Glomerular endothelial cell (primary cell): ENCODE measurements at places on chromosomes 5 and 9.

GRCh38 chr5:141633871-141634561 lies 2.6 kb downstream of the HDAC3 start:
- DNase-seq: no peak

GRCh38 chr5:127184851-127185250 lies 105.7 kb upstream of the MEGF10 start:
- DNase-seq: no peak

GRCh38 chr9:68672215-68672614 lies 32.8 kb upstream of the PIP5K1B start:
- DNase-seq: no peak

DNA sequence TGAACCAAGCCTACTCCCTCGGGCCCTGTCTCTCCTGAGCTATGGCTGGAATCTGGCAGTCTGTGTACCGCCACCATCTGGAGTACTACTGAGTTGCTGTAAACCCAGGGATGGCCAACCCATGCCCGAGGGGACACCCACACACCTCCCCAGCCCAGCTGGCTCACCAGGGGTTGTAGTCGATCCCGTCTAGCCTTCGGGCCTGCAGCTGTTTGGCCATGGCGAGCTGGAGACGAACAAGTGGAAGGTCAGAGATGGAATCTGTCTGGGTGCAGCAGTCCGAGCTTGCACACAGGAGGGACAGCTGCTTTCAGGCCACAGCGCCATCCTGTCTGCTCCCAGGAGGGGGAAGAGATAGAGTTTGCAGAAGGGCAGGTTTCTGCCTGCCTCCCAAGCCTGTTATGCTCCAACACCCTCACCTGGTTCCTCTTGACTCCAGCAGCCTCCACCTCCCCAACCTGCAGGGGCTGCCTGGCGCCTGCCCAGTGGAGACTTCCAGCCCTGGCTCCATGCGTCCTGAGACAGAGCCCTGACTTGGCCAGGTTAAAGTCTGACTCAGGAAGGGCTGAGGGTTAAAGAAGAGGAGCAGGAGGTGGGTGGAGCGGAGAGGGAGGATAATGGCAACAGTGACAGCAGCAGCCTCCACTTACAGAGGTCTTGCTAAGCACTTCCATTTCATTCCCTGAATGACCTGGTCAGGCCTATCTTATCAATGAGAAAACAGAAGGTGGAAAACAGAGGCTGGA lies 15.8 kb upstream of the SPOUT1 start:
- no peak for DNase-seq

- no peak for DNase-seq
Observed at GRCh38 chr9:92171822-92172221, 56.6 kb upstream of the SPTLC1 start.

GRCh38 chr9:106878934-106879333 lies 16.0 kb downstream of the ZNF462 start:
- DNase-seq: no peak

DNA sequence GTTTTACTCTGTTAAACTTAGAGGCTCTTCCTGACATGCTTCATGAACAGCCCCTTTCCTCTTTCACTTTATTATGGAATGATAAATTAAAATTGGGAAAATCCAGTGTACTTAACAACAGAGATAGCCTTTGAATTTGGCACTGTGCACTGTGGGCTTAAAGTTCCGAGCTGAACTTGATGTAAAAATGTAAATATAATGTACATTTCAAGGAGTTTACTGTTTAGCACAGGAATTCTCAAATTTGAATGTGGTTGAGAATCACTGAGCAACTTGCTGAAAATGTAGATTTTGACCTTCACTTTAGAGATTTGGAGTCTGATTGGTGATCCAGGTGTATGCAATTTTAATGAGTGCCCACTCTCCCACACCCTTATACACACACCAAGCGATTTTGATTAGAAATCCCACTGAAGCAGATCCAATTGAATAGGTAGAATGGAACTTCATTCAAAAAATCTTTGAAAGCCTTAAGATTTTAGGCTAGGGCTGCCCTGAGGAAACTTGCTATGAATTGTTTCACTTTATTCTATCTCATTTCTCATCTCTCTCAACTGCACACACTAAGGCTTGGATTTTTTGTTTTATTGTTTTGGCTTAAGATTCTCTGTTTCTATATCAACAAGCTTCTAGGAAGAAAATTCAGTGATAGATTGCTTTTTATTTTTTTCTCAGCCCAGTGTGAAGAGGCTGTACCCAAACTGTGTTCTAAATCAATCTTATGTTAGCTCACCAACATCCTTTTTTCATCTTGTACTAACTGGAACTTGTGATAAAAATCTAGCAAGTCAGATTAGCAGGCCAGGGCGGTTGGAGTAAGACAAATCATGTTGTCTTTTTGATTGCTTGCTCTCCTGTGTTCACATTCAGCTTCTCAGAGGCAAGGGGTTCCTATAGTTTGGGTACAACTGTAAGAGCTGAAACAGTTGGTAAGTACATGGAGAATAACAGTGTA lies 22.9 kb downstream of the NUDT12 start:
- DNase-seq: no peak

DNA sequence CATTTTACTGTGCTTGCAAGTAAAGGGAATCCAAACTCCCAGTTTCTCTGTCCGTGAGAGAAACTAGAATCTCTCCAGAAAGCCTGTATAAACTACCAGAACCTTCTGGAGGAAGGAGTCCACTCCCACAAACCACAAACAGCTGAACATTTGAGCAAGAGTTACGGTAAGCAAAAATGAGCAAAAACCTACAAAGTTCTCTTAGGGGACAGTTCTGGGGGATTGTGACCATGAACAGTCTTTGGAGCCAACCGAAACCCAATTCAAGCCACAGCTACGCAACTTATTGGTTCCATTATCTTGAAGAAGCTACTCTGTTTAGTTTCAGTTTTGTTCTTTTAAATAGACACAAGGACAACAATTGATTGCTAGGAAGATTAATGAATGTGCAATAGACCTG lies 330.6 kb downstream of the ASTN2 start:
- DNase-seq: no peak

DNA sequence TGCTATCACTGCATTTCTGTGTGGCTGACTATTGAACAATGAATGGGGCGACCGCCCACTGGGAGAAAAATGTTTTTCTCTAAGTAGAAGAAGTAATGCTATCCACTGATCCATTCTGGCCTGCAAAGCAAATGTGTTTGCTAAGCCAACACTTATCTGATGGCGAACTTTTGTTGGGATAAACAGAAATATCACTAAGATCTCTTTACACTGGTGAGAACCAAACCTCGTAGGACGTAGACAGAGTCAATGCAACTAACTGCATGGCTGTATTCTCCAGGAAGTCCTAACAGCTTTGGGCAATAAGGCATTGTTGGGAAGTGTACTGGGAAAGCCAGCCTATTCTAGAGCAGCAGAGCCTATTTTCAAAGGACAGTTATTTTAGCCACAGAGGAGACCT lies 77.7 kb downstream of the ANKH start:
- no peak for DNase-seq

GRCh38 chr9:14393418-14393817 lies 79.5 kb upstream of the NFIB start:
- no peak for DNase-seq

- DNase-seq: no peak
Observed at GRCh38 chr9:75505654-75506053, 384.8 kb upstream of the PCSK5 start.

DNA sequence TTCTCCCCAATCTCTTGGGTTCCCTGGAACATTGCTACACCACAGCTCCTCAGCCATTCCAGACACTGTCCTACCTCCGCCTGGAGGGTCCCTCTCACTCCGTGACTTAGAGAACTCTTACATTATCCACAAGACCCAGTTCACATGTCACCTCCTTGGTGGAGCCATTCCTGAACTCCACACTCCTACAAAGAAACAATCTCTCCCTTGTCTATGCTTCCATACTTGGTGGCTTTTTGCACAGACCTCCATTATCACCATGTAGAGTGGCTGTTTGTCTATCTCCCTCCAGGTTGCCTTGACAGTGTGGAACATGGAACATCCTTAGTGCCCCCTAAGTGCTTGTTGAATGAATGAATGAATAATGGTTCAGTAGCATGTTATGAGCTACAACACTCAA lies 105.9 kb downstream of the PAX5 start:
- no peak for DNase-seq

- DNase-seq: no peak
Observed at GRCh38 chr5:78738693-78739300, 90.2 kb upstream of the LHFPL2 start.

DNA sequence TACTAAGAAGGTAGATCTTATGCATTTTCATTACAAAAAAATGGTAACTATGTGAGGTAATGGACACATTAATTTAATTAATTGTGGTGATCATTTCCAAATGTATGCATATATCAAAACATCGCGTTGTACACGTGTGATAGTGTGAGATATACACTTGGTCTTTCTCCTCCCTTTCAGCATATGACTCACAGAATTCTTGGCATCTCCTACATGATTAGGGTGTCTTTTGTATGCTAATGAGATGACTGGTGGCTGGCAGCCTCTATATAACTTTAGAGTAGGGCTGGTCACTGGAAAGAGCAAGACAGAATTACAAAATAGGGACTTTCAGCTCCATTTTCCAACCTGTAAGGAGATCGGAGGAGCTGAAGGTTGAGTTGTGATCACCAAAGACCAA lies 1167.6 kb downstream of the CDH12 start:
- no peak for DNase-seq
